ENCODE measurements at places on chromosomes 1 and 21.
A peak's percentile ranks its signal among the peaks of the same experiment; 100 is the strongest.

- peak; percentile 30 for DNase-seq
Observed at GRCh38 chr1:224127925-224128819, 14.3 kb downstream of the FBXO28 start.

DNA sequence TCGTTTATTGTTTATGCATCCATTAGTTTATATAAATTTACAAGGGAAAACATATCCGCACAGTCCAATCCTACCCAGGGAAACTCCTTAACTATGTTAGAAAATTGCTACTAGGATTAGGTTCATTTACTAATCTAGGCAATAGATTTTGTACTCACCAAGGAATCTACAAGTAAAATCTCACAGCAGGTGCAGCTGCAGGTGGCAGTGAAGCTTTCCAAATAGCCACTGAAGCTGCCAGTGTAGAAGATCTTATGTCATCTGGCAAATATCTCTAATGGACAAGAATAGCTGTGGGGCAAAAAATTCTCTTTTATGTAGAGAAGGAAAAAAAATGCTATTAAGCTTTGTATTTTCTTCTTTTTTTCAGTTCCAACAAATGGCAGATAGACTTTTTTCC, 963.4 kb upstream of the ADGRL4 start:
- DNase-seq = no peak

GRCh38 chr1:7582460-7582972, 188.6 kb upstream of the VAMP3 start:
- DNase-seq = no peak

- DNase-seq = no peak
Observed at GRCh38 chr1:205519541-205520131, 15.2 kb downstream of the CDK18 start.

GRCh38 chr1:62613890-62614289, 16.6 kb downstream of the ANGPTL3 start:
- no peak for DNase-seq

DNA sequence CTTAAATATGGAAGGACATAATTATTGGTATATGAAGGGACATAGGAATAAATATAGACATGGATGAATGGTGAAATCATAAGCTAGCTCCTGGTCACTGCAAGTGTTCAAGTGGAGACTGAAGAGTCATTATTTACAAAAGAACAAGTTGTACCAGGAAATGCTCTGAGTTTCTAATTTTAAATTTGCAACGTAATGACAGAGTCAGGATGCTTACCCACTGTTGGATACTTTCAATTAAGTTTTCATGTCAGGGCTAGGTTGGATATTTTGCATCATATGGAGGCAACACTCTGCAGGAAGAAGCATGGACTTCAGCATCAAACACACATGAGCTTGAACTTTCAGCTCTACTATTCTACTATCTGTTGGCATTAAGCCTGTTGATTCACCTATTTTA, 499.6 kb upstream of the C1orf87 start:
- peak; percentile 66 for DNase-seq
